CD4-positive, alpha-beta T cell treated with Interleukin-4 for 1 hour (primary cell): ENCODE measurements at places on chromosomes 4 and X.
A peak's percentile ranks its signal among the peaks of the same experiment; 100 is the strongest.

GRCh38 chr4:113020966-113021365, 28.5 kb upstream of the ANK2 start:
- no peak for DNase-seq

DNA sequence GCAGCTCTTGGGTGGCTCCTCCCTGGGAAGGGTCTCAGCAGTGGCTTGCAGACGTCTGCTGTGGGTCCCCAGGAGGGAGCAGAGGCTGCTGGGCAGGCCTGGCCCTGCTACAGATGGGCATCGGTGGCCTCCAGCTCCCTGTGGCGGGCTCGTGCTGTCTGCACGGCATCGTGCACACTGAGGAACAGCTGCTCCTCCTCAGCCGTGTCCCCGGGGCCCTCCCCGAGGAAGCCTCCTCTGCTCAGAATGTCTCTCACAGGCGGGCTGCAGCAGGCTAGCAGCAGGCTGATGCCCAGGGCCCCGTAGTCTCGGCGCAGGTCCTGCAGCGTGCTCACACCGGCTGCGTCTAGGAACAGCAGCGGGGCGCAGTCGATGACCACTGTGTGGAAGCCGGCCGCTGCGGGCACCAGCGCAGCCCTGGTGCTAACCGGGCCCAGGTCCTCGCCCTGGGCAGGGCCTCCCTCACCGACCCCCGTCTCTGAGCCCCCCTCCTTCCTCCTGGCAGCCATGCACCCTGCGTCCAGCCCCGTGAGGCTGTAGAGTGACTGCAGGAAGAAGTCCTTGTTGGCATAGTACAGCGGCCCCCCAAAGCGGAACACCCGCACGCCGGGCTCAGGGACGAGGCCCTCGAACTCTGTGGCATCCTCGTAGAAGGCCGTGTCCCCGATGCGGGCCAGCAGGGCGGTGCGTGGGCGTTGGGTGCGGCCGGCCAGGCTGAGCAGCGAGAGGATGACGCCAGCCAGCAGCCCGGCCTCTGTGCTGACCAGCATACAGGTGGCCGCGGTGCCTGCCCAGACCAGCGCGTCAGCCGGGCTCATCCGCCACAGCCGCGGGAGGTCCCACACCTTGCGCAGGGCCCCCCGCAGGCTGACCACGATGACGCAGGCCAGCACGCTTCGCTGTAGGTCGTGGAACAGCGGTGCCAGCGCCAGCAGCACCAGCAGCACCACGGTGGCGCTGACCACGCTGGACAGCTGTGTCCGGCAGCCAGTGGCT, 2.2 kb downstream of the IDUA start:
- DNase-seq, result no peak

- no peak for DNase-seq
These were observed 87.8 kb upstream of the NPNT start for GRCh38 chr4:105807496-105807895.

- DNase-seq, result no peak
These were observed 61.3 kb downstream of the PPP3CA start for GRCh38 chr4:101285985-101286384.

DNA sequence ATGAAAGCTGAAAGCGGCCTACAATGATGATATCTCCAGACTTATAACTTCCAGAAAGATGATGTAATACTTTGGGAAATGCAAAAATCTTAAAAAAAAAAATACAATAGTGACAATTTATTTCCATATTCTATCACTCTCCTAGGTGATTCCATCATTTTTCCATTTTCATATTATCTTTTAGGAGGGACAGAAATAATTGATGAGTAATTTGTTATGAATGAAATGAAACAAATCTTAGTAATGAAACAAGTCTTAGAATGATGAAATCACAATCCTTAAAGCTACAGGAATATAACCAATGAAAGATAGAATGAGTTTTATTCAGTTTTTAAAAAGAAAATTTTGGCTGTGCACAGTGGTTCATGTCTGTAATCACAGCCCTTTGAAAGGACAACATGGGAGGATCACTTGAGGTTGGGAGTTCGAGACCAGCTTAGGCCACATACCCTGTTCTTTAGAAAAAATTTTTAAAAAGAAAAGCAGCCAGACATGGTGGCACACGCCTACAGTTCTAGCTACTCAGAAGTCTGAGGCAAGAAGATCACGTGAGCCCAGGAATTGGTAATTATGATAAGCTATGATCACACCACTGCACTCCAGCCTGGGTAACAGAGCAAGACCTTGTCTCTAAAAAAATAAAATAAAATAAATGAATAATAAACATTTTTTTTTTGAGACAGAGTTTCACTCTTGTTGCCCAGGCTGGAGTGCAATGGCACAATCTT, 21.7 kb downstream of the CLOCK start:
- DNase-seq, result no peak

- DNase-seq, result no peak
These were observed 10.2 kb upstream of the INTU start for GRCh38 chr4:127622621-127622920.

GRCh38 chrX:47169726-47170515, 23.7 kb upstream of the UBA1 start:
- DNase-seq, result no peak

DNA sequence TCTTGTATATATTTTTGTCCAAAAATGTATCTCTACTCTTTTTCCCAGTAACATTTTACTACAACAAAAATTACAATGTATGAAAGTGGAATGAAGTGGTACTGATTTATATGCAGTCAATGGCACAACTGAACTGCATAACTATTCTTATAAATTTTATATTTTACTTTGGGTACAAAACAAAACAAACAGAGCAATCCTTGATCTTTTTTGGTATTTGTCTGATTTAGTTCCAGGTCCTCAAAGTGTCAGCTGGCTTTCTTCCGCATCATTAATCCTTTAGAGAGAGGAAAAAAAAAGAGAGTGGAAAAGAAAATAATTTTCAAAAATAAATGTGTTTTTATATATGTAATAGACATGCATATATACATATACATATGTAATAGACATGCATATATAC, 252.4 kb upstream of the SLIT2 start:
- DNase-seq, result no peak

- DNase-seq, result no peak
These were observed 135.0 kb downstream of the AMMECR1 start for GRCh38 chrX:110182865-110183264.

DNA sequence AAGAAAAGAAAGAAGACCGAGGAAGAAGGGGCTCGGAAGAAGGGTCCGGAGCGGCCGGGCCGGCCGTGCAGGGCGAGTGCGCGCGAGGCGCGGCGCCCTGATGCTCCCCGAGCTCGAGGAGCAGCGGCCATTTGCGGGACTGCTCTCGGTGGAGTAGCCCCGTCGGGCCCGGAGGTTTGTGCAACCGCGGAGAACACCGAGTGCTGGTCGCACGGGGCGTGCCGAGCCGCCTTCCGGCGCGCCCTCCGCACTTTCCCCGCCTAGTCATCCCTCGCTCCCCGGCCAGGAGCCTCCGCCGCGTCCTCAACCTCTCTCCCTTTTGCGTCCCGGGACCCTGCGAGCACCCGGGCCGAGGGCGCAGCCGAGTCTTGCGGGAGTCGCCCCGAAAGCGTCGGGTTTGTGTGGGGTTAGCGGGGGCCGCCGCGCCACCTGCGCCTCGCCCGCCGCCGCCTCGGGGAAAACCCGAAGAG, 127.4 kb downstream of the LAS1L start:
- no peak for DNase-seq

- no peak for DNase-seq
These were observed 66.5 kb downstream of the SHROOM4 start for GRCh38 chrX:50747471-50747900.

- peak; percentile 32 for DNase-seq
These were observed 116.7 kb upstream of the TMEM164 start for GRCh38 chrX:109886122-109886761.

DNA sequence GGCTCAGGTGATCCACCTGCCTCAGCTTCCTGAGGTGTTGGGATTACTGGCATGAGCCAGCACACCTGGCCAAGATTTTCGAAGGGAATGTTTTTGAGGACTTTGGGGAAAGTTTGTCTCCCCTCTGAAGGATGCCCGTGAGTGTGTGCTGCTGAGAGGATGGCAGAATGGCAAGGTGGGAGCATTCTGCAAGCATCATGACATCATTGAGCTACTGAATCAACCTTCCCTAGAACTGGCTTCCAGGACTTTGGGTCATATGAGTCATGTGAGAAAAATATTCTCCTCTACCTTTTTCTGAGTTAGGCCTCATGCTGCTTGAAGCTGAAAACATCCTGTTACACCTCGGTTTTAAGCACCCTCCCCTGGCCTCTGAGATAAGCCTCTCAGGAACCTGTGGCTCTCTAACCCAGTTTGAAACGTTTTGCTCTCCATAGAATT, 31.0 kb downstream of the TMEM131L start:
- DNase-seq, result peak; percentile 70

GRCh38 chr4:32172086-32172485, 1451.9 kb downstream of the PCDH7 start:
- no peak for DNase-seq

DNA sequence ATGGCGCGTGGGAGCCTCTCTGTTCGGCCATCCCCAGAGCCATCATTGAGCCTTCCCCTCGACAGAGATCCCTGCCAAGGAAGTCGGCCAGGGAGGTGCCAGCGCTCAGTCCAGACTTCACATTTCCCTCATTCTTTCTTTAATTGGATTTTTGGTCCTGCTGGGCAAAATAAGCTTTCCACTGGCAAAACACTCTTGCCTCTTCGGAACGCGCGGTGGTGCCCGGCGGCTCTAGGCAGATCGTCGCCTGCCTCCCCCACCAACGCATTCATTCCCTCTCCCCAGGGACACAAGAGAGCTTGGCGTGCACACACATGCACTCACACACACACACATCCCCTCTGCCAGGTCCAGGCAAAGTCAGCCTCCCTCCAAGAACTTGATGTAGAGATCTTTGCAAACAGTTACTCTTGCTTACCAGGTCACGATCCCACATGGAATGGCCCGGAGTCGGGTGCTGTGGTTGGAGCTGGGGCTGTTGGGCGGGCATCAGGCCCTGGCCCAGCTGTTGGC, 257.1 kb downstream of the BCOR start:
- no peak for DNase-seq

GRCh38 chr4:157226601-157227000, 6.1 kb downstream of the GRIA2 start:
- DNase-seq, result no peak

DNA sequence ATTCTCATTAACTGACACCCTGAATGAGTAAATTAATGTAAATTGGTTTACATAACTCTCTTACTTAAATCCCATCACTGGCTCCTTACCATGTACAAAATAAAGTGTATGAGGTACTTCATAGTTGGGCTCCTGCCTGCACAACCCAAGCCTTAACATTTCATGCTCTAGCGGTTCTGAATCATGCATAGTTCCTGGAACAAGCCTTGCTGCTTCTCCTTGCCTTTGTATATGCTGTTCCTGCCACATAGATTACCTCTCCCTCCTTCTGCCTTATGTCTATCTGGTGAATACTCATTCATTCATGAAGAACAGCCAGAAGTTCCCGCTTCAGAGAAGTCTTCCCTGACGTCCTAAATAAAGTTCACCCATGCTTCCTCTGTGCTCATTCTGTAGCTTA, 594.7 kb downstream of the SMARCA1 start:
- DNase-seq, result no peak

GRCh38 chrX:48927736-48928382, 9.0 kb upstream of the PIM2 start:
- no peak for DNase-seq

DNA sequence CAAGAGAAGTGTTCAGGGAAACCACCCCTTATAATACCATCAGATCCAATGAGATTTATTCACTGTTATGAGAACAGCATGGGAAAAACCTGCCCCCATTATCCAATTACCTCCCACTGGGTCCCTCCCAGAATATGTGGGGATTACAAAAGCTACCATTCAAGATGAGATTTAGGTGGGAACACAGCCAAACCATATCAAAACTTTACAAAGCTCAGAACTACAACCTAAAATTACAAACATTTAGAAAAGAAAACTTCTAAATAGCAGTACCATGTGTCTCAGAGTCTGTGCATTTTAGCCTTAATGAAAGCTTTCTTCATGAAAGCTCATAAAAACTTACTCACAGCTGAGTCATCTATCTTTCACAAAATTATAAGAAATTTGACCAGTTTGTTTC, 1442.8 kb upstream of the PCDH7 start:
- no peak for DNase-seq

DNA sequence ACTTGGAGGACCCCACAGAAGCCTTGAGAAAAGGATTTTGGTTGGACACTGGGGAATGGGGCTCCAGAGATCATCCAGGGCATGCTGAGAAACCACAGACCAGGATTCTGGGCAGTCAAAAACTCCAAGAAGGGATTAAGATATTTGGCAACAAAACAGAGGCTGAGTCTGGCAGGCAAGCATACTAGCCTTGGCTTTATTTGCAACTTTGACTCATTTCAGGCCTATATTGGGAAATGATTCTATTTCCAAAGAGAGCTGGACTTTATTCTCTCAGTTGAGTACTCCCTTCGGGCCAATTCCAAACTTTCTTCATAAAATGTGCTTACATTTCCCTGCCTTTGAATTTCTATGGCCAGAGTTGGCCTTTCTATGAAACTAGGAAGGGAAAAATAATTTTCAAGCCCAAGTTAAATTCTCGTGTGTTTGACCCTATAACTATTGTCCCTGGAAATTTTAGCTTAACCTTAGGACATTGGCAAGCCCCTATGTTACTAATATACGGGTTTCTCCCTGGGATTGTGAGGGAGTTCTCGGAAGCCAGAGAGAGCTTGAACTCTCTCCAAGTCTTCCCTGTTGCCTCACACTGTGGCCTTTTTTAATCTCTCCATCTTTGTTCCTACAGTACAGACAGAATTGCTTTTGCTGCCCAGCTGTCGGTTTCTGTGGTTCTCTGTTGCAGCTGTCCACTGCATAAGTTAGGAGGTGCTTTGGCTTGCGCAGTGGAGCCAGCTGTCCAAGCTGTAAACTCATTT, 112.6 kb upstream of the FAM9A start:
- DNase-seq, result no peak

GRCh38 chr4:145380123-145380522, 101.5 kb upstream of the SMAD1 start:
- no peak for DNase-seq

GRCh38 chr4:115090483-115091075, 22.8 kb downstream of the NDST4 start:
- DNase-seq, result no peak

DNA sequence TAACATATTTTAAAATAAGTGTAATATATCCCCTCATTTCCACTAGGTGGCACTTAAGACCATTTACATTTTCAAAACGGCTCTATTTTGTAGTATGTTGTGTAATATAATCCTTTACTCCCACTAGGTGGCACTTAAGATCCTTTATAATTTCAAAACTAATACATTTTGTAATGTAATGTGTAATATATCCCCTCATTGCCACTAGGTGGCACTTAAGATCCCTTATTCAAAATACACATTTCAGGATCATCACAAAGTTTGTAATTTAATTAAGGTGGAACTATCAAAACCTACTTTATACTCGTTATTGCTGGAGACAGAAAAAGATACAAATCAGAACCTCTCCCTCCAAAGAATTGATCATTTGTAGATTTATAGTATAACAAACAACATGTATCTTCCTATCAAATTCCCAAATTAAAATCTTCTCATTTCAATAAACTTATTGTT, 132.5 kb downstream of the ARHGAP6 start:
- no peak for DNase-seq

GRCh38 chrX:57267308-57267707, 19.2 kb upstream of the FAAH2 start:
- no peak for DNase-seq
